ENCODE measurements at places on chromosomes 13 and 19. TPM values are rescaled to one million over a fixed set of nuclear protein-coding genes. Genes with fewer than 3 reads are reported as not detected.

Gene OR10H3
- total RNA-seq = not detected

Gene ZNF829
- 4.1 TPM for total RNA-seq

Gene GGACT
- 0.99 TPM for total RNA-seq

Gene CCDC194
- total RNA-seq = not detected

- H3K27me3 ChIP-seq = peaks cover 7% of the 10 kb centered on the region
- H3K36me3 ChIP-seq = no peaks in the 10 kb centered on the region
- H3K27ac ChIP-seq = no peak overlapping the region
- H3K4me3 ChIP-seq = no peak overlapping the region
- DNase-seq = no peak
Measured at GRCh38 chr19:43818500-43818899, 8.6 kb upstream of the ZNF283 start.

Measured in sigmoid colon (tissue), 7 donors.